ENCODE measurements at places on chromosomes 13 and 19. TPM values are rescaled to one million over a fixed set of nuclear protein-coding genes. Genes with fewer than 3 reads are reported as not detected.

Gene MEGF8
- total RNA-seq: 13.5 TPM

DNA sequence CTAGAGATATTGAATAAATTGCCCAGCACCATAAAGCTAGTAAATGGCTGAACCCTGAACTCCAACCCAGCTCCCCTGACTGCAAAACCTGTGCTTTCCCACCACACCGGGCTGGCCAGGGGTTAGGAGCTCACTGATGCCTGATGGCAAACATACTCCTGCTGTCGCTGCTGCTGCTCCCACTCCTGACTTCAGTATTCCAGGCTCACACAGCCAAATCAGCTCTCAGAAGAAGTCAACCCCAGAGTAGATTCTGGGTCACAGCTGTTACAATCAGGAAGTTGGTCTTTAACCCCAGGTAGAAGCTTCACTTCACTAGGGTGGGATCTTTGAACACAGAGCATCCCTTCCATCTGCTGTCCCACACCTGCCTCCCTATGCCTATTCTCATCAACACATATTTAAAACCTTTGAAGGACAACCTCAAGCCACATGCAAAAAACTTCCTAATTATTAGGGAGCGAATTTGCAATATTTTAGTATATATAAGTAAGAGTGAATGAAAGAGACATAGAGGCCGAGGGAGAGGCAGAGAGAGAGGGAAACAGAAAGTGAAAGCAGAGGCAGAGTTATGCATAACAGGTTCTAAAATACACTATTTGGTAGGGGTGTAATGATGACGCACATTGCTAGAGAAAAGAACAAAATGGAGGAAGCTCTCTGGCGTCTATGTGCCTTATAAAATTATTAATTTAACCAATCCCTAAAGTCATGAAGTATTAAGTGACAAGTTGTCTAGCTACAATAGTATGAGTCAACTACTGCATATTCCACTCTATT, 99.4 kb upstream of the SERP2 start:
- DNase-seq: no peak

DNA sequence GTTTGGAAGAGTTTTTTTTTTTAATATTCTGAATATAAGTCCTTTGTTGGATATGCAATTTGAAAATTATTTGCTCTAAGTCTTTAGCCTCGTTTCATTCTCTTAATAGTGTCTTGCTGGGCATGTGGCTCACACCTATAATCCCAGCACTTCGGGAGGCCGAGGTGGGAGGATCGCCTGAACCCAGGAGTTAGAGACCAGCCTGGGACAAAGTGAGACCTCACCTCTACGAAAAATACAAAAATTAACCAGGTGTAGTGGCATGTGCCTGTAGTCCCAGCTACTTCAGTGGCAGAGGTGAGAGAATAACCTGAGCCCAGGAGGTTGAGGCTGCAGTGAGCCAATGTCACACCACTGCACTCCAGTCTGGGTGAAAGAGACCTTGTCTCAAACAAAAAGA, 87.3 kb upstream of the UBAC2 start:
- DNase-seq: no peak

DNA sequence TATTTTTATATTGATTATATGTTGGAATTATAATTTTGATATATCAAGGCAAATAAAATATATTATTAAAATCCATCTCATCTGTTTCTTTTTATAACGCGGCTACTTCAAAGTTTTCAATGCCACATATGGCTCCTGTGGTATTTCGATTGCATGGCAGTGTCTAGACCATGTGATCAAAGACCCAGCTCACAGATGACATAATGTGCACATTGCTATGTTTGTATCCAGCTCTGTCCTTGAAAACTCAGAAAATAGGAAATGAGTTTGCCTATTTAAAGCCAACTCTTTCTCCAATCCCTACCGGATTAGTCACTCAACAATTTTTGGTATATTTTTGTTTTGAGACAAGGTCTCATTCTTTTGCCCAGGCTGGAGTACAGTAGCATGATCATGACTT, 26.2 kb downstream of the TMTC4 start:
- DNase-seq: no peak

Gene MED4
- 47.1 TPM for total RNA-seq

DNA sequence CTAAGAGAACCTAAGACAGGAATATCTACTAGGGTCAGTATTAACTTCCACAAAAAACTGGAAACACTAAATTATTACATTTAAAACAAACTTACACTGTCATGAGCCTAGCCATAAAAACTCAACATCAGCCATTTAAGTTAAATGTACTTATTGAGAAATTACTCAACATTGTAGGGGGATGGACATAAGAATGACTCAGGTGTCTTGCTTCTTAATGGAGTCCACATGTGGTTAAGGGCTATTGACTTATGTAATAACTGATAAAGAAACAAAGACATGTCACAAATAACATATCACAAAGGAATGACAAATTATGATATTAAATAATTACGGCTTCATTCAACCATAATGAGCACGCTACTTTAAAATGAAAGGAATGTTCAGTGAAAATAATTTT, 36.2 kb downstream of the CLDN10 start:
- DNase-seq: no peak

Gene ACP7
- not detected for total RNA-seq

Gene KCNRG
- not detected for total RNA-seq

Gene CEACAM16
- not detected for total RNA-seq

GRCh38 chr19:39246951-39247669, 1.5 kb downstream of the IFNL4 start:
- DNase-seq: no peak

DNA sequence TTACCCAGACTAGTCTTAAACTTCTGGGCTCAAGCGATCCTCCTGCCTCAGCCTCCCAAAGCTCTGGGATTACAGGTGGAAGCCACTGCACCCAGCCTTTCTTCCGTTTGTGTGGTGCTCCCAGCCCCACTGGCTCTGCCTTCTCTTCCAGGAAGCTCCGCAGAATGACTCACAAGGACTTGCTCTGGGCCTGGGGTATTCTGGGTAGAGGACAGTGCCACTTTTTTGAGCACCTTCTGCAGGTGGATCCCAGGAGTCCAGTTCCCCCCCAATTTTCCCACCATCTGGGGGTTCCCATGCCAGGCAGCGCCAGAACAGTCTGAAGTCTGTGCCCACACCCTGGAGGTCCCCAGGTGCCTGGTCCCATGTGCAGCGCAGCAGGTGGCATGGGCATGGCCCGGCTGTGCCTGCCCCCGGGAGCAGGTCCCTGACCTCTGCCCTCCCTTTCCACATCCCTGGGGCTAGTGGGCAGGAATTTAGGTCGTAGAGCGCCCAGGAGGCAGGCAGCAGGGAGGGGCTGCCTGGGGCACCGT, 1.6 kb downstream of the REEP6 start:
- no peak for DNase-seq

DNA sequence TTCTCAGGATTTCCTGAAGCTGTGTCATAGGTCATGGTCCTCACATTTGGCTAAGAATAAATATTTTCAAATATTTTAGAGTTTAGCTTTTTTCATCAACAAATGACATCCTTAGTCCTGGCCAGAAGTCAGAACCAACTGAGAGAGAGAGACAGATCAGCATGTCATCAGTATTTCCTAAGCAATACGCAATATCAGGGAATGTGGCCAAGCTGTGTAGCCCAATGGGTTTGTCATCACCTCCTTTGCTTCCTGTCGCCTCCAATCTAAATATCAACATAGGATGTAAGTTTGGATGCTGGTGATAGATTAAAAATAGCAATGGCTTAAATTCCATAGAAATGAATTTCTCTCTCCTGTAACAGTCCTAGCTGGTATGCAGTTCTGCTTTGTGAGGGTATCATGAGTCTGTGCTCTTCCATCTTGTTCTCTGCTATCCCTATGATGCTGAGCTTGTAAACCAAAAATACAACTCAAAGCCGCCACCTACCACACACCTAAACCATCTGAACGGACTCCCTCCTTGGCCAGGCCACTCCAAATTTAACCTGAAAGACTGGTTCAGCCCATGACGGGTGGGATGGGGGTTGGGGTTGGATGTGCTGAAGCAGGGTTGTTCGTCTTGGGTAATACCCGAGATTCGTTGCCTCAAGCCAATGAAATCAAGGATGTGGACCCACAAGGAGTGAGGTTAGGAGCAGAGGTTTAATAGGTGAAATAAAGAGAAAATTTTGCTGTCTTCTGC, 10.0 kb upstream of the IGSF23 start:
- DNase-seq: no peak

Gene SPACA4
- 3.9 TPM for total RNA-seq

Gene MZT1
- total RNA-seq: 3.2 TPM

All from vagina (tissue), 2 donors.